ENCODE measurements at places on chromosomes 2 and 18. TPM values are rescaled to one million over a fixed set of nuclear protein-coding genes. Genes with fewer than 3 reads are reported as not detected.

GRCh38 chr2:197152451-197153228 is 157.9 kb downstream of the ANKRD44 start:
- no peaks in the 10 kb centered on the region for H3K36me3 ChIP-seq
- peaks cover 9% of the 10 kb centered on the region for H3K4me1 ChIP-seq
- H3K27me3 ChIP-seq = no peaks in the 10 kb centered on the region
- peak overlapping the region; percentile 73 for H3K27ac ChIP-seq
- no peak overlapping the region for H3K4me3 ChIP-seq

Gene PLCD4
- 2.0 TPM for total RNA-seq

- no peak for DNase-seq
- H3K4me3 ChIP-seq = no peak overlapping the region
- H3K36me3 ChIP-seq = peaks cover 4% of the 10 kb centered on the region
- H3K27ac ChIP-seq = no peak overlapping the region
- no peaks in the 10 kb centered on the region for H3K27me3 ChIP-seq
Observed at GRCh38 chr2:64587561-64587960, 63.4 kb downstream of the AFTPH start.

Gene RGPD3
- 0.18 TPM for total RNA-seq
